ENCODE measurements at places on chromosomes 12 and 14.

DNA sequence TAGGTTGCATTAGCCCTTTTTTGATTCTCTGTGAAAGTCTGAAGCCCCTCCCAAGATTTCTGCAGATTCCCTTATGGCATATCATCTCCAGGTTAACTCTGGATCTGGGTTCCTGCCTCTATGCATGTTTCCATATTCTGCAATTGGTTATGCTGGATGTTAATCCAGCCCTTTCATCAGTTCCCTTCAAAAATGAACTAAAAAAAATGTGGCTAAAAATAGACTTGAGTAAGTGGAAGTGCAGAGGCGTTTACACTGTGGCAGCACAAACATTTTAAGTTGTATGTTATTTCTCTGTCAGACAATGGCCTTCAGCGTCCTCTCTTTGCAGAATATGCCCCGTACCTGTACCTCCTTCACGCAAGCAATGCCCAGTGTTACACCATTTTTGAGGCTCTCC lies 11.4 kb downstream of the MGST1 start:
- DNase-seq, result no peak

DNA sequence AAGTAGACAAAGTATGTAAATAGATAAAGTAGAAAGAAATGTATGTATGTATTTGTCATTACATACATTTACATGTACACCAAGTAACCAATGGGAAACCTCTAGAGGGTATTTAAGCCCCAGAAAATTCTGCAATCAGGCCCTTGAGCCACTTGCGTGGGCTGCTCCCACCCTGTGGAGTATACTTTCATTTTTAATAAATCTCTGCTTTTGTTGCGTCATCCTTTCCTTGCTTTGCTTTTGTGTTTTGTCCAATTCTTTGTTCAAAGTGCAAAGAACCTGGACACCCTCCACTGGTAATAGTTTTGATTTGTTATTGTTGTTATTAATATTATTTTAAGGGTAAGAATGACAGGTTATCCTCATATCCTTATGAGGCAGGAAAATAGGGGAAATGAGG lies 21.8 kb downstream of the CAPS2 start:
- no peak for DNase-seq

DNA sequence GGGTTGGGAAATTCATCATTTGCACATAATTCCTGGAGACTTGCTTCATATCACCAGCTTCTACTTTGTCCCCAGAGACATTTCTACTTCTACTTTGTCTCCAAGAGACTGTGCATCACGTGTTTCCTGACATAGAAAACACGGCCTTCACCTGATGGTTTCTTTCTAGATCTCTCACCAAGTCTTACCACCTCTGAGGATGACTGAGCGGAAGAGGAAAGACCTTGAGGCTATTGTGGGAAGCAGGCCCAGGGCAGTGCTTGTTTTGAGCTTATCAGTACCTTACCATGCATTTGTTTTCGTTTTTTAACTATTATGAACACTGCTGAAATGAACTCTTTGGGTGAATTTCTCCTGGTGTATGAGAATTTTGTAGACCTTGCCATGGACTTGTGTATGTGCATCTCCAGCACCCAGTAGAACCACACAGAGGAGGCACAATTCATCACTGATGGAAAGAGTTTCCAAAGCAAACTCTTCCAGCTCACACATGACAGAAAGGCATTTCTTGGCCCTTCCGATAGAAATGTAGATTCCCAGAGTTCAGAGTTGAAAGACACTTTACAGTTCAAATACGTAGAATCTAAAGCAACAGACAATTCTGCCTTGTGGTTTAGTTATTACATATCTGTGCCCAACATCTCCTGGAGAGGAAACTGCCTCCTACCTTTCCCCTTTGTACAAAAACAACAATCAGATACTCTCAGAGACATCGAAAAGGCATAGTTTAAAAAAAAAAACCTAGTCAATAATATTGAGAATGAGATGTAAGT lies 434.7 kb downstream of the FUT8 start:
- no peak for DNase-seq

DNA sequence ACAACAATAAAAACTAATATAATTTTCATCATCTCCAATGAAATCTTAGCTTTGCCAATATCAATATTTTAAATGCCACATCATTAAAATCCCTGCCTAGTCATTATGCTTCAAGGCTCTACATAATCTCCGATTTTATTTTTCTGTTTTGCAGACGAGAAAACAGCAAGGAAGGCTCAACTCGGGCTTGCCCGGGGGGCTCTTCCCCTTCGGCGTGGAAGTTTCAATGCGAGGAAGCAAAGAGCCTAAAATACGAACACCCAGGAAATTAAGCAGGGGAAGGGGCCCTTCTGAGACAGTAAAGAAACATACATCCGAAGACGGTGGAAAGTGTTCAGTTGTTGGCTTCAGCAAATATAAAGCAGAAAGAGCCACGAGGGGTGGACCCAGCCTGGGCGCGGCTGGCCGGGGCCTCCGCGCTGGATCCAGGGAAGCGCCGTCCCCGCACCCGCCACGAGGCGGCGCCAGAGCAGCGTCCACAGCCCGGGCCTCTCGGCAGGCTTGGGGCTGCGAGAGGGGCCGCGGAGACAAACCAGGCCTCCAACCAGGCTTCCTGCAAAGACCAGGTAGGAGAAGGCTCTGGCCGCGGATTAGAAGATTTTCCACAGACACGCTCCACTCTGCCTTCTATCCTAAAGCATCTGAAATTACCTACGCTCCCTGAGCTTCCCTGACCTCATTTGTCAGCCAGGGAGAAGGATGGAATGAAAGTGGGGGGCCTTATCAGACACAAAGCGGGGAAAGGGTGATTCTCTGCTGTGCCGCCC lies 77.2 kb downstream of the SERPINA3 start:
- DNase-seq, result no peak

DNA sequence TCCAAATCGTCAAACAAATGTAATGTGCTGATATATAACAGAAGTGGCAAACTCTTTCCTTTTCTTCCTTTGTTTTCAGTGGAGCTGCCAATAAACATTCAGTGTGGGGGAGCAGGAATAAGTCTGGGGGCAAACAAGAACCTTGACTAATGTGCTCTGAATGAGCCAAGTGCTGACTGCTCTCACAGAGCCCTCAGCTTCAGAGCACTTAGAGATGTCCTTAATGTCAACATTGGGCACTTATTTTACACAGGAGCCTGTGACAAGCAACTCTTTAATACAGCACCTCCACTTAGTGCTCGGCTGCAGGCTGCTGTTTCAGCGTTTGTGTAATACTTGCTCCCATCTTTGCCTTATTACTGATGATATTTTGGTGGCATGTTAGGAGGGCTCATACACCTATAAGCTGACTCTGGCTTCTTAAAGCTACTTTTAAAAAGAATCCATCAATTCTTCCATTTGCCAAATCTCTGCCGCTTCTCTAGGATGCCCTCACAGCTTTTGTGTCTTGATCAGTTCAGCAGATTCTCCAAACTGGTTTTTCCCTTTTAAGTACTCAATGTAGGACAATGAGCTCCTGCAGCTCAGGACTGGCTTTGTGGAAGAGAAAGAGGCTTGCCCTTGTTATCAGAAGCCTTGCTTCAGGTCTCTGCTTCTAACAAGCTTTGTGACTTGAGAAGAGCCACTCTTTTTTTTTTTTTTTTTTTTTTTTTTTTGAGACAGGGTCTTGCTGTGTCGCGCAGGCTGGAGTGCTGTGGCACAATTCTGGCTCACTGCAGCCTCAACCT lies 206.6 kb downstream of the MON2 start:
- DNase-seq, result no peak

DNA sequence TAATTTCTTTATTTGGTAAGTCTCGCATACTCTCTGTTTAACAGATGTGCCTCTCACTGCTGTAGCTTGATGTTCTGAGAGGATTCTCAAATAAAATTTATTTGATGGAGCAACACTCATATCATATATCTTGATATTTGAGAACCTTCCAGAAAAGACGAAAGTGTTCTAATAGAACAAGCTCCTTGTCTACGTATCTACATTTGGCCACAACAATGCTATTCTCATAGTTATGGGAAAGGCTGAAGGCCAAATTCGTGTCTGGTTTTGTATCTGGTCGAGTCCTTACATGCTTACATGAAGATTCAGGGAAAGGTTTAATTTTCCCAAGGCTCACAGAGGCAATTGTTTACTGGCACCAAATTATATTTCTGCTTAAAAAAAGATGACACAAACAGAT lies 186.7 kb upstream of the SLC38A2 start:
- peak; percentile 80 for DNase-seq

- no peak for DNase-seq
Observed at GRCh38 chr12:110286623-110287022, 5.6 kb downstream of the ATP2A2 start.

DNA sequence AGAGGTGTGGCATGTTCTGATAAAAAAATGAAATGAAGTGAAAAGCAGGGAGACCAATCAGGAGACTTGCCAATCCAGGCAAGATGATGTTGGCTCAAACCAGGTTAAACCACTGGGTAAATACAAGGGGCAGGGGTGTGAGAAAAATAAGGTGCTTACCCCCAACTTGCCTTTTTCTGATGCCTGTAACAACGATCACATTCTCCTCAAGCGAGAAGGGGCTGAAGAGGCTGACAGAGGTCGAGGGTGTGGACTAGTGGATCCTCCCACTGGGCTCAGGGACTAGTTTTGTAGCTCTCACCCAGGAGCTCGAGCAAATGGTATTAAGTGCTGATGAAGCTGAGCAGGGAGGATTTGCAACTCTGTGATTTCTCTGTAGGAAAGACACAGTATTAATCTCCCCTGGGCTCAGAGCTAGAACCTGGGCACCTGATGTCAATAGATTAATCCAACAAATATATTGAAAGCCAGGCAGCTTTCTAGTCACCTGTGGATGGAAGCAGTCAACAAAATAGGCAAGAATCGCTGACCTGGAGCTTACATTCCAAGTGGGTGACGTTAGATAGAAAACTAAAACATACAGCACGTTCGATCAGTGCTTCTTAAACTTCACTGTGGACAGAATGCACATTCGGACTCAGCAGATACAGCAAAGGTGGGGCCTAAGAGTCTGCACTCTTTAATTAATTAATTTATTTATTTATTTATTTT lies 15.2 kb upstream of the EAPP start:
- peak; percentile 15 for DNase-seq

DNA sequence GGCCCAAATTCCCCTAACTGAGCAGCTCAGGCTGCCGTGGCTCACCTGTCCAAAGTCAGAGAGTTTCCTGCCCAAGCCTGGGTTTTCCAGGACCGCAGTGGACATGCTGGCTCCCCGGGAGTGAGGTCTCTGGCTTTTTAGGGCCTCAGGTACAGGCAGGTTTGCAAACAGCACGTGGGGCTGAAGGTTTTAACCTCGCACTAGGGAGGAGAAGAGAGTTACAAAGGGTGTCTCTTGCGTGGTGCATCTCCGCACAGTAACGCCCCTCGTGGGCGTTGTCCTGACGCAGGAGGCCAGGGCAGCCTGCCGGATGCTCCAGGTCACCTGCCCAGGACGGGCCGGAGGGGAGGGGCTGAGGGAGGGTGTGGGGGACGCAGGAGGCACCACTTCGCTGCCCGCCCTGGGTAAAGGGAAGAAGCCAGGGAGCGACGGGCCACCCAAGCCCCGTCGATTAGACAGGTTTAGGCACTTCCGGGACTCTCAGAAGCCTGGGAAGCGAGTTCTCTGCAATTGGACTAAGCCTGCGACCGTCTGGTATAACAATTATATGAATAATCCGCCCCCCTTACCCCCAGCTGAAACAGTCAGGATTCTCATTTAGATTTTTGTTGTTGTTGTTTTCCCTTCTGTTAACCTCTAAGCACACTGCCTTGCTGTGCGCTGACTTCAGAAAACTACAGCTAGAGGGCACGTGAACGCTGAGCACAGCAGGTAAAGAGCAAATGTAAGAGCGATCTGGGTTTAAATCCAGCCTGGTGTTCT lies at the start of gene PAH:
Gene PAH (minus strand): TSS at position 219 of the 762 bp plus-strand sequence. CDS start 114 bp downstream, at position 105.
- no peak for DNase-seq

DNA sequence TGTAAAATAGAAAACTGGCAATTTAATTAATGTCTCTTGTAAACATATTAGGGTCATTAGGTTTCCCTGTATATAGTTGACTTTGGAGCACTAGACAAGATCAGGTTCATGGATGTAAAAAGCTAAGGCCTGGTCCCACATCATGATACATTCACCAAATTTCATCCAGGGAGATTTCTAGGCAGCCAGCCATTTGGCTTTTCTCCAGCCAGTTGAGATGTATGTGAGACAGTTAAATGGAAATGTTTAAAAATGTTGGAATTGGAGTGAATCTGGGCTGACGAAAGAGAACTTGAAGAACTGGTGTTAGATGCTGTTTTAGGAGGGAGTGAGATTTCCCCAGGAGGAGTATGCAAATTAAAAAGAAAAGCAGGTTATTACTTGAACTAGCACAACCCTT lies 41.8 kb upstream of the CLEC14A start:
- DNase-seq, result peak; percentile 68

- no peak for DNase-seq
Observed at GRCh38 chr12:27344246-27344645, 11.6 kb downstream of the BMAL2 start.

DNA sequence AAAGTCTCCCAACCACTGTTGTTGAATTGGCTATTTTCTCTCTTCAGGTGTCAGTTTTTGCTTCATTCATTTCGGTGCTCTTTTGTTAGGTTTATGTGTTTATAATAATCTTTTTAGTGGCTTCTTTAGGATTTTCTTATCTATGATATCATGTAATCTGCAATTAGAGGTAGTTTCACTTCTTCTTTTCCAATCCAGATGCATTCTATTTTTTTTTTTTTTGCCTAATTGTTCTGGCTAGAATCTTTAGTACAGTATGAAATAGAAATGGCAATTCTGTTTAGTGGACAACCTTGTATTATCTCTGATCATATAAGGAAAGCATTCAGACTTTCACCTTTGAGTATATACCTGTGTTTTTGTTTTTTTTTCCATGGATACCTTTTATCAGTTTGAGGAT lies 17.4 kb downstream of the CNOT2 start:
- no peak for DNase-seq

- DNase-seq, result no peak
Observed at GRCh38 chr12:94109160-94109559, 39.2 kb upstream of the PLXNC1 start.

DNA sequence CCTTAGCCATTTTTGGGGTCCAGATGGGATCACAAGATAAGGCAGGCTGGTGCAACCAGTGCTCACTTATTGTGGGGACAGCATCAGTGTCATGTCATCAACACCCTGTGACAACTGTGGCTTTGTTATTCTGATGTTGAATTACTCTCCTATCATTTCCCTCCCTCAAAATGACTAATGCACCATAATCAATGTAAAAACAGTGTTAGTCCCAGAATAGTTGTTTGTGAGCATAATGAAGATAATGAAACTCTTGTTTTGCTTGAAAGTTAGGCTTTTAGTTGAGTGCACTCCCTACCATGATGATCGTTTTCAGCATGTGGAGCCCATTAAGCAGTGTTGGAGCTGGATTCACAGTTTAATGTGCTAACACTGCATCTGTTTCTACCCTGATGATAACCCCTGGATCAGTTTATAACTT lies 151.4 kb downstream of the TMTC2 start:
- DNase-seq, result no peak

- no peak for DNase-seq
Observed at GRCh38 chr12:67647181-67647798, 1.3 kb upstream of the DYRK2 start.

GRCh38 chr14:68506645-68507419 lies 286.0 kb downstream of the ZFP36L1 start:
- DNase-seq, result no peak
